ENCODE measurements at places on chromosomes 4 and X.

GRCh38 chr4:82555276-82555675 is 6.5 kb downstream of the TMEM150C start:
- no peak for DNase-seq

DNA sequence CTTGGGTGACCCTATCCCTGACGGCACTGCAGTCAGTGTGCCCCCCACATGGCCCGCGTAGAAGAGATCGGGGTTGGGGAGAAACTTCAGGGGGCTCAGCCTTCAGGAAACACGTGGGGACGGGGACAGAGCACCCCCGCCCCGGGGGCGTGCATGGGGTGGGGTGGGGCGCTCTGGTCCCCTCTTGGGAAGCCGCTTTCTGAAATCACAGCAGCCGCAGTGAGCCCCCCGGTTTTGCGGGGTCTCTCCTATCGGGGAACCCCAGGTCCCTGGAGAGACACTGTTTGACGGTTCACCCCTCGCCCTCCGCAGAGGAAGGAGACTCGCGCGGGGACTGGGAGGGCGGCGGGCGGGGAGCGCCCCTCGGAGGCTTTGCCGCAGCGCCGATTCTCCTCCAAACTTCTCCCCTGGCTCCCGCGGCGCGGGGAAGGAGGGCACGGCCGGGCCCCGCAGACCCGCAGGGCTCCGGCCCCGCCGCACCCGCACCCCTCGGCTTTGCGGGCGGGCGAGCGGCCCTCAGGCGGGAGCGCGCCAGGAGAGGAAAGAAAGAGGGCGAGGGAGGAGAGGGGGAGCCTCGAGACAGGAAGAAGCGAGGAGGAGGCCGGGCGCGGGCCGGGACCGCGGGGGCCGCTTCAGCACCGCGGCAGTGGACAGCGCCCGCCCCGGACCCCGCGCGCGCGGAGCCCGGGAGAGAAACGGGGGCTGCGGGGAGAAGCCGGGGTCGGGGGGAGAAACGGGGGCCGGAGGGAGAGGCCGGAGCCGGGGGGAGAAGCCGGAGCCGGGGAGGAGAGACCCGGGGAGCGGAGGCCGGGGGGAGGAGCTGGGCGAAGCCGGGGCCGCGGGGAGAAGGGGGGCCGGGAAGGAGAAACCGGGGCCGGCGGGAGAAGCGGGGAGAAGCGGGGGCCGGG is 612 bp downstream of the CPLX1 start:
- DNase-seq: peak; percentile 17

- DNase-seq: peak; percentile 72
These were observed 9.6 kb upstream of the CHRNA9 start for GRCh38 chr4:40325406-40326019.

- DNase-seq: no peak
These were observed 10.8 kb upstream of the HERC5 start for GRCh38 chr4:88446124-88446523.

- no peak for DNase-seq
These were observed 48.1 kb upstream of the RASGEF1B start for GRCh38 chr4:81519856-81520255.

DNA sequence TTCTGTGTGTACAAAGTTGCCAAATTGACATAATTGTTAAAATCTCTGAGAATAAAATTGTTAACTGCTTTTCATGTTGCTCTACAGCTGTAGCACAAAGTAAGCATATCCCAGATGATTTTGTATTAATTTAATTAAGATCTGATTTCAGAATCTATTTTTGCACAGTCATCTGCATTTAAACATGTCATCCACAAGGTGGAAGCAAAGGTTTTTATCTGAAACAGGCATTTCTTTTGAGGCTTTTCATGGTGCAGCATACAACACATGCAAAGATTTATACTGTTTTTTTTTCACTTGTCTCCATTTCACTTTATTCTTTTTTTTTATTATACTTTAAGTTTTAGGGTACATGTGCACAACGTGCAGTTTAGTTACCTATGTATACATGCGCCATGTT is 51.2 kb downstream of the GC start:
- peak; percentile 21 for DNase-seq

DNA sequence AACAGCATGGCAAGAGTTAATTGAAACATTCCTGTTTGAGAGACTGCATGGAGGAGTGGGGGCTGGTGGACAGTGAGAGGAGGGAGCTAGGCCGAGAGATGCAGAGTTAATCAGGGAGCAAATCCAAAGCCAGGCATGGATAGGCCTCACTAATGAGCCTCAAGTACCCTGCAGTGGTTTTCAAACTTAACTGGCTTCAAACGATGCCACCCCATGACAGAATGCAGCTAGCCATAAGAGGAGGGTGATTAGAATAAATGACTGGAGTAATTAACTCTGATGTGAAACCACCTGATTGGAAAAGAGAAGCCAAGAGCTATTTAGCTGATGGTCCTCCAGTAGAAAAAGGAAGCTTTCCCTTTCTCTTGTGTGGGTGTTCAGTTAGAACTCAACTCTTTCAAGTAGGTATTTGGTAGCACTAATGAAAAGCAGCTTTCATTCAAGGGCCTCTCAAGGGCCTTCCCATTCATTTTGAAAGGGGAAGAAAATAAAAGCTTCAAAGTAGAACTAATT is 215.4 kb upstream of the MAB21L2 start:
- DNase-seq: no peak

DNA sequence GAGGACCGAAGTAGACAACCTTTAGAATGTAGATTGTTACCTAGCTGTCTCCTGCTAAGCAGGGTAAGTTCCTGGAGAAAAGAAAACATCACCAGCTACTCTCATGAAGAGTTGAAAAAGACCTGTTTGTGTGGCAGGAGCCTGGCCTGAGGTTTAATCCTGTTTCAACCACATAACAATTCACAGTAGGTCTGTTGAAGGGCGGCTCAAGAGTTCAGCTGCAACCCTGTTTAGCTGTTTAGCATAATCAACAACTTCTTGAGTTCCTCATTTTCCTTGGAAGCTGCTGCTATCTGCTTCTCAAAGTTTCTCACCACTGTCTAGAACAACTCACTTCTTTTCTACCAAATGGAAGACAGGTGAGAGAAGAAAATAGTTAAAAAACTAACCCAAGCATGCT is 170.4 kb upstream of the TET2 start:
- no peak for DNase-seq

DNA sequence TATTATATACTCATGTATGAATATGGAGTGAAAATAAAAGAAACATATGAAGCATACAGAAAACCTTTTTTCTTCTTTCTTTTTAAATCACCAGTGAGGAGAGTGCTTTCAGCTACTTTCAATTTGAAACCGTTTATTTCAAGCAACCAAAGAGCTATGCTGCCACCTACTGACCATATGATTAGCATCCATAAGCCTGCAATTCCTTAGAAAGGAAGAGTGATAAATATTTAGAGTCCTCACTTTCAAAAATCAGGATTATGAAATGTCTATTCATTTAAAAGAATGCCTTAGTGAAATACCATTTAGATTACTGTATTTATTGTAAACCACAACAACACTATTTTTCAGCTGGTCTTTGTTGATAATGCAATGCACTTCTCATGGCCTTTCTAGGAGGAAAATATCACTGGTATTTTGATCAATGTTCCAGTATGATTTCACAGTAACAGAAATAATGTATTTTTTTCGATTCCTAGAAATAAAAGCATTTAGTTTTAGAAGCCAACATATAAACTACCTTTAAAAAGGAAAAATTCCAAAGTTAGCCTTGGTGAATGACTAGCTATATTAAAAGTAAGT is 667.6 kb downstream of the PCDH18 start:
- DNase-seq: peak; percentile 73

DNA sequence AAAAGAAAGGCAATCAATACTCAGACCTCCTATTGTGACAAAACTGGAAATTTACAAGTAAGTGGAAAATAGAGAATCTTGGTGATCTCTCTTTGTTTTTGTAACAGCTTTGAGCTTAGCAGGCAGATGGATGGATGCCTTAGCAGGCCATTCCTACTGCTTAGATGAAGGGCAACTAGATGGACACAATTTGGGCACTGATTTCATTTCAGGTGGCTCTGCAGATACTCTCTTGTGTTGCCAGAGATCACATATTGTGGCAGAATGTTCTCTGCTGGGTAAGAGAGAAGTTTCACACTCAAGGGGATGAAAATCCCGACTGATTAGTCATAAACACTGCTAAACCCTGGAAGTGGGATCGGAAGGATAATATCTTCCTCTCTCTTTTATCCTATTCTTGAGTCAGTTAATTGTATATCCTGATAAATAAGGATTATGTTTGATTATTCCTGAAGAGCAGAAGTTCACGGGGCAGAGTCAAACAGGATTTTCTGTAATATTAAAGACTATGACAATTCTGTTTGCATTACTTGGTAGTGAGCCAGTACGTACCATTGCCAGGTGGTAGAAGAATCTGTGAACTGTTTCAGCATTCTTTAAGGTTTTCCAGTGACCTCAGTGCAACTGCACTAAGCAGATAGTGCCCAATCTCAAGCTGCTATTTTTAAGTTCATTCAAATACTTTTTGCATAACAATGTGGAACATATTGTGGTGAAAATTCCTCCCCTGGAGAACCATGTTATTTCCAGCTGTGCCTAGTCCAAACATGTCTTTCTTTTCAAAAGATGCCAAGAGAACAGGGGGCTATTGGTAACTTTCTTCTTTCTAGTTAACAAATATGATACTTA is 974.3 kb downstream of the FSTL5 start:
- peak; percentile 22 for DNase-seq

DNA sequence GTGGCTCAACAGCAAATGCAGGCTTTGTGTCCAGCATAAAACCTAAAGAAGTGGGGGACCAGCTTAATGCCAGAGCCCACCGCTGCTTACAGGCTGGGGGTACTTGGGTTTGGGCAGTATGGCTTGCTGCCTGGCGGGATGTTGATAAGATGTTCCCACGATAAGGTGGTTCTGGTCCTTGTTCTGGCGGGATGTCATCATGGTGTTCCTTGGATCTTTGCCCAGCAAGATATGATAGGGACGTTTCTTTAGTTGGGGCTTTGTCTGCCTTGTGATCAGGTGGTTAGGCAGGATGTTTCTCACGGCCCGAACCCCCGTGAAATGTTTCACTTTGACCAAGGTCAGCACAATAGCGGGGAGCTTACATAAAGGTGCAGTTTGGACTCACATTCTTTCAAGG is 35.3 kb downstream of the PNPLA4 start:
- no peak for DNase-seq

DNA sequence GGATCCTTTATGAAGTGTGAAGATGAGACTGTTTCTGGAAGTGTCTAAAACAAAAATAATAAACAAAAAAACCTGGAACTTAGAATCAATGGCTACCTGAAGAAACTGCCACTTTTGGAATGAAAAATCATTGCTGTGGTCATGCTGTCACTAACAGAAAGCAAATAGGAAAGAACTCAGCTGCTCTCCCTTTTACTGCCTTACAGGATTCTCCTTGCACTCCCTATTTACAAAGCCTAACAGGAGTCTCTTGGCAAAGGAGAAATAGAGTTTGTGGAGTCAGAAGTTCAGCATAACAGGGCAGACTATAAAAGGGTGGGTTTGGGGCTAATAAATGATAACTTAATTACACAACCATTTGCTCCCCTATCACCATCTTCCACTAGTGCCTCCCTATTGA is 19.0 kb upstream of the GK2 start:
- DNase-seq: no peak

- DNase-seq: no peak
These were observed 92.6 kb downstream of the NXF2 start for GRCh38 chrX:102339312-102340298.

DNA sequence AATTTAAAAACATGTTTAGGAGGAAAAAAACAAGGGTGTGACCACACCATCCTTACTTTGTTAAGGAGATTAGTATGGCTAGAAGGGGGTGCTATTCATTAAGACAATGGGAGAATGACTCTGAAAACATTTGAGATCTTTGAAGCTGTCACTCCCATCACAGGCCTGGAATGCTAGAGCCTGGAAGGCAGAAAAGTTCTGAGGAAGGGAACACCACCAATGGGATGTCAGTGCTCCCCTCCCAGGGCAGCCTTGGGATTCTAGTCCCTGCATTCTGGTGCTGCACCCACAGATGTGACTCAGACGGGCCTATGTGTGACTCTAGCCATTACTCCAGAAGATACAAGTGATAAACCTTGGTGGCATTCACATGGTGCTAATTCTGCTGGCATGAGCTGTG is 162.2 kb upstream of the ANXA10 start:
- DNase-seq: no peak

GRCh38 chrX:133702230-133702629 is 283.2 kb downstream of the GPC3 start:
- no peak for DNase-seq

DNA sequence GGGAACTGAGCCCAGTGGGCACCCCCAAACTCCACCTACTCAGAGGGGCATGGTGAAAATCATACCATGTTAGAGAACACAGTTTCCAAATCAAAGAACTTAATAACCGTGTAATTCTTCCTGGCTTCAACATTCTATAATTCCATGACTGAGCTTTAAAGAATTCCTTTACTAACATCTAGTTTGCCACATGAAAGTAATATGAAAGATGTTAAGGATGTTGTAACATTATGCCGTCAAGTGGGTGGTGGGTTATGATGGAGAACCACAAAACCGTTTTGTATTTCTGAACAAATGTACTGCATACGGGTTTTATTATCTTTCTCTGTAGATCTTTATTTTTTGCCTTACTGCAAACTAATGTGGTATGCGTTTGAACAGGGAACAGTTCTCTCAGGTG is 549.0 kb upstream of the MAGEB2 start:
- peak; percentile 76 for DNase-seq

- no peak for DNase-seq
These were observed 50.3 kb downstream of the HTRA3 start for GRCh38 chr4:8319731-8320385.

- no peak for DNase-seq
These were observed 35.6 kb downstream of the ACOX3 start for GRCh38 chr4:8404791-8405515.

GRCh38 chrX:153378607-153379006 is 22.5 kb downstream of the PNMA6E start:
- DNase-seq: no peak
